ENCODE measurements at places on chromosomes 7 and 10.

GRCh38 chr10:74047304-74047703, 49.4 kb downstream of the VCL start:
- no peak for DNase-seq

GRCh38 chr7:47089068-47089417, 492.9 kb downstream of the TNS3 start:
- DNase-seq = no peak

DNA sequence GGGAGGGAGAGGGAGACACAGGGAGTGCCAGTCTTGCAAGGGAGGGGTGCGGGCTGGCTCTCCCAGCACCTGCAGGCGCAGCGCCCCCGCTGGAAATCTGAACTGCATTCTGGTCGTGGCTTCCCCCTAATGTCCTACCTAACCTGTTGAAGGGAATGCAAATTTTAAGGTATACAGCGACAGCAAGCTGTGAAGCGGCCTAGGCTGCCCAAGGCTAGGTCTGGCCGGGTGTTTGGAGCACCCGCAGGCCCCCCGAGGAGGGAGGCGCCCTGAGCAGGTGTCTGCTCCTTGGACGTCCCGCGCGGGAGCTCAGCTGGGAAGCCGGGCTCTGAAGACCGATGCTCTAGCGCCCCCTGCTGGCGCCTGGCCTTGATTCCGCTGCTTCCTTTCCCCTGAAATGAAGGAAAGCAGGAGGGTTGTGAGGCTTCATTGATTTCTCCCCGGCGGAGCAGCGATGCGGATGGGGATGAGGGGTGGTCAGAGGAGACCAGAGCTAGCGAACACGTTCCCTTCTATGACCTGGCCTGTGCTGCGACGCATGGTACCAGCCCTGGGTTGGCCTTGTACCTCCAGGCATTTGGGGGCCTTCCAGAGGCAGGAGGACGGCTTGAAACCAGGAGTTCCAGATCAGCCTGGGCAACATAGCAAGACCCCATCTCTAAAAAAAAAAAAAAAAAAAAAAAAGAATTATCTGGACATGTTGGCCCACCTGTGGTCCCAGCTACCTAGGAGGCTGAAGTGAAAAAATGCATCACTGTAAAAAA, 601.3 kb downstream of the GALNT17 start:
- DNase-seq = peak; percentile 52

DNA sequence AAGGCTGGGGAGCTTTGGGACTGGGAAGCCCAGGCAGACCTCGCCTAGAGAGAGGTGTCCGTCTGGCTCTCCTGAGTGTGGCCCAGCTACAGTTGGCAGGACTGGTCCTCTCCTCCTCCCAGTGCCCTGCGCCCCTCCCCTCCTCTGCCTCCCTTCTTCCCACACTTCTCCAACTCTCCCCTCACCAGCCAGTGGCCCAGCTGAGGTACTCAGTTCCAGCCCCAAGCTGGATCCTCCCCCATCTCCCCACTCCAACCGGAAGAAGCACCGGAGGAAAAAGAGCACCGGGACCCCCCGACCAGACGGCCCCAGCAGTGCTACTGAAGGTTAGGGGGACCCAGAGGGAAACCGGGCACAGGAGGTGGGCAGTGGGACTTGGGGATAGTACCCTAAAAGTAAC, 27.7 kb downstream of the GBX1 start:
- DNase-seq = no peak

DNA sequence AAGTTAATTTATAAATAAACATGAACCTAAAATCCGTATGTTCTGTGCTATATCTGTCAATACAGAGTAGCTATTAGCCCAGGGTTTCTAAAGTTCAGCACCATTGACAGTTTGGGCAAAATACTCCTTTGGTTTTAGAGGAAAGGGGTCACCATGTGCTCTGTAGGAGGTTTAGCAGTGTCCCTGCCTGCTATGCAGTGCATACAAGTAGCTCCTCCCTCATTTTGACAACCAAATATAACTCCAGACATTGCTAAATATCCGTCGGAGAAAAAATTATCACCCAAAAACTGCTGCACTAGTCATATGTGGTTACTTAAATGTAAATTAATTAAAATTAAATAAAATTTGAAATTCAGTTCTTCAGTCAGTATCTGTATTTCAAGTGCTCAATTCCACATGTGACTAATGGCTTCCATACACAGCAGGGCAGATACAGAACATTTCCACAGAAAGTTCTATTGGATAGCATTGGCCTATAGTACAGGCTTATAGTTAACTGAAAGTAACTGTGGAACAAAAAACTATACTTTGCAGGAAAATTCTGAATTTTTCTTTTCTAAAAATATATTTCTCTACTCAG, 6.4 kb downstream of the UPF2 start:
- no peak for DNase-seq

- no peak for DNase-seq
Observed at GRCh38 chr7:31079126-31079823, 27.2 kb downstream of the ADCYAP1R1 start.

DNA sequence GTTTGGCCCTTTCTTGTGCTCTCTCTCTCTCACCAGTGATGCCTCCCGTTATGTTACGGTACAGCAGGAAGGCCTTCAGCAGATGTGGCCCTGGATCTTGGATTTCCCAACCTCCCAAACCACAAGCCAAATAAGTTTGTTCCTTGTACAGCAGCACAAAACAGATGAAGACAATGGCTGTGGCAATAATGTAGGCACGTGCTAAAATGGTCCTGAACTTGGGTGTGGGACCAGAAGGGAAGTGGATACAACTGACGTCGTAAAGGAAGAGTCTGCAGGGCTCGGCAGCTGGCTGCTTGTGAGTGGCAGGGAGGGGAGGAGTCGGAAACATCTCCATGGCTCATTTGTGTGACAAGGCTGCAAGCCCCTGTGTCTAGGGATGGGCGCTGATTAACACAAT, 26.8 kb downstream of the PROSER2 start:
- DNase-seq = no peak

GRCh38 chr7:1124816-1125602, 35.0 kb downstream of the ZFAND2A start:
- DNase-seq = no peak

DNA sequence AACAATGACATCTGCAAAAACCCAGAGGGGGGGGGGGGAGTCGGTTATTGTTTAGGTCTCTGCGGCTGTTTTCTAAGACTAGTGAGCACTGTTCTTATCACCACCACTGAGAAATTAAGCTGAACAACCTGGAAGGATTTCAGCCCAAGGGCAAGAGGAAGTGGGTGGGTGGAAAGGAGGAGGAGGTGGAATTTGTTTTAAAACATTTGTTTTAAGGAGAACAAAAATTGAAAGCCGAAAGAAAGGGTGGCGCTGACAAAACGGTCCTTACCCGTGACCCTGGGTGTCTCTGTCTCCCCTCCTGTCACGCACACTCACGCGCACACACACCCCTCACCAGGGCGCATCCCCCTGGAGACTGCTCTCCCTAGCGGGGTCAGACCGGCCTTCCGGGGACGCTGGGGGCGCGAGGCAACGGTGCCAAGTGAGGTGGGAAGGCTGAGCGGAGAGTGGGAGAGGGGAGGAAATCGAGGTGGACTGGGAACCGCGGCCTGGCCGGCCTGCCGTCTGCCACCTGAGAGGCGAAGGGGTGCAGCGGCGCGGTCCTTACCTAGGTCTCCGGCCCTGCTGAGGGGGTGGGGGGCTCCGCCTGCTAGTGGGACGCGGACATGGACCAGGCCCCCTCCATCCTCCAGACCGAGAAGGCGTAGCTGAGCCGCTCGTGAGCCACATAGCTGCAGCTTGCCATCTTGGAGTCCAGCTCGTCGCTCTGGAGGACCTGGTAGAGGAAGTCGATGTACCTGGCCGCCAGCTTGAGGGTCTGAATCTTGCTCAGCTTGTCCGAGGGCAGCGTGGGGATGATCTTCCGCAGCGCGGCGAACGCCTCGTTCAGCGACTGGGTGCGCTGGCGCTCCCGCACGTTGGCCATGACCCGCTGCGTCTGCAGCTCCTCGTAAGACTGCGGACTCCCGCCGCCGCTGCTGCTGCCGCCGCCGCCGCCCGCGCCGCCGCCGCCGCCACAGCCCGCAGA, 1.0 kb downstream of the TWIST1 start:
- DNase-seq = peak; percentile 74

DNA sequence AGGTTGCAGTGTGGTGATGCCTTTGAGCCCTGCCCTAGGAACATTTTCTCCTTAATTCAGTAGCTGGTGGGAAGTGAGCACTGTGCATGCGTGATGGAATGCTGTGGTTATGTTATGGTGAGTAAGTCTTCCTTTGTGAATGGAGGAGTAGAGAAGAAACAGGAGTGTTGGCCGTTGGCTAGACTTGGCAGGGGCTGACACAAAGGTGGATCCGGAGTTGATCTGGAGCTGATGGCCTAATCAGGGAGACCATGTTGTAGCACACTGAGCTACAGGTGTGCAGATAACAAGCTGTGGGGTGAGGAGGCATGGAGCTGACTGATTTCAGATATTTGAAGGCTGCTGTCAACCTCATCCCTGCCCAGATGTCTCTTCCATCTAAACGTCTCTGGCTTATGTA, 122.3 kb downstream of the CNNM2 start:
- DNase-seq = no peak

GRCh38 chr7:118306771-118307170, 82.3 kb downstream of the ANKRD7 start:
- no peak for DNase-seq

Data from NCI-H1092 treated with DMSO at 0.1 percent for 48 hours (cell line).